ENCODE measurements at places on chromosomes 12 and 14.

DNA sequence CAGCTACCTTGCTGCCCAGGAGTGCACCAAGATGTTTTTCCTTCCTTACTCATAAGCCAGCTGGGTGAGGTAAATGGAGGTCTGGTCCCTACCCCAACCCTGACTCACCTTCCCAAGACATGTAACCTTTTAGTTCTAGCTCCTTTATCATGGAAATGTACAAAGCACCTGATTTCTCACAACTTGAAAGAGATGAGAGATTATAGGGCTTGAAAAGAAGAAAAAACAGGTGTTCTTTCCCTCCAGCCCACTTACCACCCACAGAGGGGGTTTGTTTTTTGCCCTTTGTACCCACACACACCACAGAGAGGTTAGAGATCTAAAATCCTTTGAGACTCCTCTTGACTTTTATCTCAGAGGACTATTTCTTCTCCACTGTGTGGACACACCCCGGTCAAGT, 21.1 kb downstream of the PLXNC1 start:
- H3K36me3 ChIP-seq, result peaks cover 9% of the 10 kb centered on the region
- DNase-seq, result no peak
- H3K4me3 ChIP-seq, result peak overlapping the region; percentile 48
- peaks cover 57% of the 10 kb centered on the region for H3K4me1 ChIP-seq

DNA sequence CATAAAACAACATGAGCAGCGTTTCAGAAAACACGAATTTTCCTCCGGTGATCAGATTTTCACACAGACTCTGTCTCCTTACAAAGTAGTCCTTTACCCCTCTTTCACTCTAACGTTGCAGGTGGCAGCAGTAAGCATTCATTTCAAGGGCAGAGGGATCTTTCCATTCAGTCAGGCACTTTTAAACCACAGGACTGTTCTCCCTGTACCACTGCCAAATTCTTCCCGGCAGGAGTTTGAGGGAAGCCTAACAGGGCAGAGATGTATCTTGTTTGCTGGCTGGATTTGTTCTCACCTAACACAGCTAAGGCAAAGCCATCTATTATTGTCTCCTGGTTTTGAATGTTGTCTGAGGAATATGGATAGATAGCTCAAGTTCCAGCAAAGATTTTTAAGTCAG, 1187.3 kb upstream of the SEL1L start:
- H3K27me3 ChIP-seq, result no peaks in the 10 kb centered on the region
- DNase-seq, result no peak
- no peak overlapping the region for H3K27ac ChIP-seq
- no peaks in the 10 kb centered on the region for H3K36me3 ChIP-seq
- no peaks in the 10 kb centered on the region for H3K4me1 ChIP-seq

DNA sequence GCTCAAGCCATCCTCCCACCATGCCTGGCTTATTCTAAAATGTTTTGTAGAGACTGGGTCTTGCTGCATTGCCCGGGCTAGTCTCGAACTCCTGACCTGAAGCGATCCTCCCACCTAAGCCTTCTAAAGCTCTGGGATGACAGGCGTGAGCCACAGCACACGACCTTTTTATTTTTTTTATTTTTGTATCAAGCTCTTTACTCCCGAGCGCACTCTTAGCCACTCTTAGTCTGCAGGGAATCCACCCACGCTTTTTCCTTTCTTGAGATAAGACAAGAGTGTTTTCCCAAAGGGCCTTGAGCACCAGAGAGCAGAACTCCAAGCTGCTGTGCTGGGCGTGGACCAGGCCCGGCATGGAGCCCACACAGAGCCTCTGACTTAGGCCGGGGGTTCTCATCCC, 23.4 kb downstream of the MAP1LC3B2 start:
- no peak overlapping the region for H3K4me3 ChIP-seq
- DNase-seq, result no peak
- H3K27ac ChIP-seq, result no peak overlapping the region
- no peaks in the 10 kb centered on the region for H3K4me1 ChIP-seq
- H3K27me3 ChIP-seq, result no peaks in the 10 kb centered on the region

- H3K27me3 ChIP-seq, result peaks cover 13% of the 10 kb centered on the region
- no peaks in the 10 kb centered on the region for H3K36me3 ChIP-seq
- H3K4me1 ChIP-seq, result peaks cover 7% of the 10 kb centered on the region
- peak overlapping the region; percentile 91 for H3K27ac ChIP-seq
These were observed 40.6 kb downstream of the SLC15A4 start for GRCh38 chr12:128783129-128783574.

- H3K36me3 ChIP-seq, result peaks cover 19% of the 10 kb centered on the region
- no peaks in the 10 kb centered on the region for H3K27me3 ChIP-seq
- H3K27ac ChIP-seq, result peak overlapping the region; percentile 18
- peaks cover 32% of the 10 kb centered on the region for H3K4me1 ChIP-seq
- DNase-seq, result peak; percentile 56
These were observed 26.5 kb upstream of the TAMALIN start for GRCh38 chr12:51980051-51980808.

DNA sequence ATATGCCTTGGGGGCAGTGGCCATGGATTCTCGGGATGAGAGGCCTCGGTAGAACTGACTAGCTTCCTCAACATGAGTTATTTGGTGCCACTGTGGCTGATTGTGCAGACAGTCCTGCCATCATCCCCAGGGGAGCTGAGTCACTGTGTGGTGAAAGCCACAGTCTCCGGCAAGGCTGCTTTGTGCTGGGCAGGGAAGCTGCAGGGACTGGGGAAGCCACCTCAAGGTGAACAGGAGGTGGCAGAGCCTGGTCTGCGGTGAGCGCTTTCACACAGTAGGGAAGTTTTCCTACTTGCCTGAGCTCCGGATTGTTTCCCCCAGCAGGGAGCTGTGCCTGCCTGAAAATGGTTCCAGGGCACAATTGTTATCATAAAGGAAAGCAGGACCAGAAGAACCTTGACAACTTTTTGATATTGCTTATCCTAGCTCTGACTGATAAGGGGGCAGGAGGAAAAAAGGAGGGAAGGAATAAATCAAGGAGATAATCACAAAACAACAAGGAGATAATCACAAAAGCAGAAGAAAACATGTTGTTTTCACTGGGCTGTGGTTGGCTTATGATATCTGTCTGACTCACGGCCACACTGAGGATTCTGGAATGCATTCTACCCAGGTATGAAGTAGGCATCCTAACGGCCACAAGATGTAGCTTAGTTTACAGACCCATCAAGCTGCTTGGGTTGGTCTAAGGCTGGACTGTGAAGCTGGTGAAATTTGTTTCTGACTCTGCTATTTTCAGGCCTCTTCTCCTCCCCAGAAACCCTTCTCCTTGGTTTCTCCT, 32.2 kb upstream of the GNG2 start:
- no peaks in the 10 kb centered on the region for H3K4me1 ChIP-seq
- H3K36me3 ChIP-seq, result no peaks in the 10 kb centered on the region
- peak overlapping the region; percentile 32 for H3K27ac ChIP-seq
- DNase-seq, result peak; percentile 68
- no peaks in the 10 kb centered on the region for H3K27me3 ChIP-seq

- DNase-seq, result no peak
- H3K36me3 ChIP-seq, result no peaks in the 10 kb centered on the region
- no peak overlapping the region for H3K27ac ChIP-seq
- H3K4me3 ChIP-seq, result no peak overlapping the region
- H3K27me3 ChIP-seq, result no peaks in the 10 kb centered on the region
These were observed 128.8 kb downstream of the LMNTD1 start for GRCh38 chr12:25424211-25424731.

GRCh38 chr14:90204516-90204915, 51.8 kb upstream of the PSMC1 start:
- H3K27me3 ChIP-seq, result peaks cover 8% of the 10 kb centered on the region
- no peak overlapping the region for H3K4me3 ChIP-seq
- H3K36me3 ChIP-seq, result no peaks in the 10 kb centered on the region
- H3K4me1 ChIP-seq, result no peaks in the 10 kb centered on the region
- no peak overlapping the region for H3K27ac ChIP-seq

- no peaks in the 10 kb centered on the region for H3K4me1 ChIP-seq
- H3K4me3 ChIP-seq, result no peak overlapping the region
- H3K27me3 ChIP-seq, result no peaks in the 10 kb centered on the region
These were observed 327.8 kb downstream of the MED13L start for GRCh38 chr12:115949675-115950074.

- no peak overlapping the region for H3K4me3 ChIP-seq
- H3K4me1 ChIP-seq, result no peaks in the 10 kb centered on the region
- no peak overlapping the region for H3K27ac ChIP-seq
- H3K36me3 ChIP-seq, result no peaks in the 10 kb centered on the region
- no peaks in the 10 kb centered on the region for H3K27me3 ChIP-seq
These were observed 8.3 kb upstream of the SPTSSA start for GRCh38 chr14:34470319-34470718.

All from activated naive CD8-positive, alpha-beta T cell treated with anti-CD3 and anti-CD28 coated beads for 36 hours (primary cell).